ENCODE measurements at places on chromosomes 7 and 10. TPM values are rescaled to one million over a fixed set of nuclear protein-coding genes. Genes with fewer than 3 reads are reported as not detected.

Gene CHPF2
- polyA plus RNA-seq: 22.1 TPM

Gene VENTX
- not detected for polyA plus RNA-seq

Gene PDZD7
- polyA plus RNA-seq: 2.6 TPM

Gene HPS1
- polyA plus RNA-seq: 1.7 TPM

Gene CHCHD1
- polyA plus RNA-seq: 82.5 TPM

Gene ACSL5
- polyA plus RNA-seq: not detected

Gene AZGP1
- polyA plus RNA-seq: not detected

Gene TRIM50
- not detected for polyA plus RNA-seq

Gene SFRP5
- 1.2 TPM for polyA plus RNA-seq

Gene ZFAND4
- polyA plus RNA-seq: 8.3 TPM

Gene CLDN4
- polyA plus RNA-seq: 0.09 TPM

Gene ARHGAP21
- 138 TPM for polyA plus RNA-seq

Gene PMS2
- polyA plus RNA-seq: 17.4 TPM

Gene CLDN3
- polyA plus RNA-seq: not detected

Gene SRRM3
- 34.9 TPM for polyA plus RNA-seq

Gene PBLD
- 6.4 TPM for polyA plus RNA-seq

Gene TMEM213
- polyA plus RNA-seq: not detected

Gene C10orf90
- polyA plus RNA-seq: not detected

Gene ETV1
- 1.5 TPM for polyA plus RNA-seq

Gene GIMAP1
- not detected for polyA plus RNA-seq

Gene POT1
- 19.3 TPM for polyA plus RNA-seq

Gene AGR2
- not detected for polyA plus RNA-seq

Gene CRHR2
- 0.42 TPM for polyA plus RNA-seq

Gene ADAP1
- polyA plus RNA-seq: 96.1 TPM

Gene PDCD4
- polyA plus RNA-seq: 53.1 TPM

Gene IFIT1
- not detected for polyA plus RNA-seq

Gene CTAGE8
- not detected for polyA plus RNA-seq

Gene SYNPO2L
- not detected for polyA plus RNA-seq

Gene XRCC2
- polyA plus RNA-seq: 1.2 TPM

Gene AOAH
- 0.76 TPM for polyA plus RNA-seq

Gene SFTPA2
- polyA plus RNA-seq: not detected

Gene PRSS37
- not detected for polyA plus RNA-seq

Gene FAM25G
- polyA plus RNA-seq: not detected

Gene RTKN2
- 4.5 TPM for polyA plus RNA-seq

Gene TACC2
- 17.6 TPM for polyA plus RNA-seq

Gene ACBD7
- polyA plus RNA-seq: 7.8 TPM

Gene MOGAT3
- polyA plus RNA-seq: not detected

Gene TMEM196
- 30.3 TPM for polyA plus RNA-seq

Gene CTAGE4
- not detected for polyA plus RNA-seq

Gene SPDYE1
- polyA plus RNA-seq: not detected

Gene PIK3CG
- polyA plus RNA-seq: not detected

Gene LIPM
- not detected for polyA plus RNA-seq

Gene GBX1
- not detected for polyA plus RNA-seq

Gene C10orf67
- 0.48 TPM for polyA plus RNA-seq

Gene SLC13A4
- polyA plus RNA-seq: 1.4 TPM

Gene ABCC2
- 2.0 TPM for polyA plus RNA-seq

Gene PTPRN2
- polyA plus RNA-seq: 45.5 TPM

Gene ICA1
- polyA plus RNA-seq: 24.2 TPM

Gene NOM1
- 22.5 TPM for polyA plus RNA-seq

Gene RBM20
- polyA plus RNA-seq: 0.58 TPM

Gene SRPK2
- 118 TPM for polyA plus RNA-seq
